ENCODE measurements at places on chromosomes 12 and 14.

DNA sequence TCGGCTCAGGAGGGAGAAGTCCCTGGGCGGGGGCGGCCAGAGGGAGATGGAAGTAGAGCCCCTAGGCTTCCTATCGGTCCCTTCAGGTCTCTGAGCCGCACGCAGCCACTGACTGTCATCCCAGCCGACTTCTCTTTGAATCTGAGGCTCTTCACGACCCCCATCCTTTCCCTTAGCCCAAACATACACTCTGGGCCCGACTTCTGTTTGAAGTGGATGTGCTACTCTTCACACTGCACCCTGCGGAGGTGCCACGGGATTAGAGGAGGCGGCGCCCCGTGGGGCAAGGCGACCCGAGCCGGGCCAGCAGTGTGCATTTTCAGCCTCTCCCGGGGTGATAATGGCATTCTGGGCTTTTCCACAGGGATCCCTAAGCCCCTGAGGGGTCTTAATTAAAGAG lies 6.0 kb upstream of the DACT1 start:
- no peak for DNase-seq

- DNase-seq = no peak
These were observed 128.5 kb downstream of the KIF26A start for GRCh38 chr14:104266631-104267575.

GRCh38 chr14:91352053-91352452 lies 65.6 kb downstream of the CCDC88C start:
- DNase-seq = no peak

- DNase-seq = no peak
These were observed 9.4 kb upstream of the GALNT9 start for GRCh38 chr12:132338781-132339180.

- no peak for DNase-seq
These were observed 323.1 kb upstream of the FBXO33 start for GRCh38 chr14:39755269-39755878.

DNA sequence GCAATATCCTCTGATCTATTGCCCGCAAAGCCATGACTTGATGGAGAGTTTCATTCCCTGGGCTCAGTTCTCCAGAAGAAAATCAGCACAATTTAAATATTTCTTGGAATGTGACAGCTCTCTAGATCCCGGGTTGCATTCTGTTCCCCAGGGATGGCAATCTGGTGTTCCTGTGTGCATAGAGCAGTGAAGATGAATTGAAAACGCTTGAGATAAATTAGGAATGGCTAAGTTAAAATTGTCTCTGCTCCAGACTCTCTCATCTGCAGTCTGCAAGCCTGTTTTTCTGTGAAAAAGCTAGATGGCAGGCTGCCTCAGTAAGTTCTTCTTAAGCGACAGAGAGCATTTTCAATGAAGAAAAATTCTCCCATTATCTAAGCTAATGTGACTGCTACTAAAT lies 582.5 kb upstream of the MGAT4C start:
- DNase-seq = no peak

- no peak for DNase-seq
These were observed 268.8 kb upstream of the BTG1 start for GRCh38 chr12:92414170-92415070.

DNA sequence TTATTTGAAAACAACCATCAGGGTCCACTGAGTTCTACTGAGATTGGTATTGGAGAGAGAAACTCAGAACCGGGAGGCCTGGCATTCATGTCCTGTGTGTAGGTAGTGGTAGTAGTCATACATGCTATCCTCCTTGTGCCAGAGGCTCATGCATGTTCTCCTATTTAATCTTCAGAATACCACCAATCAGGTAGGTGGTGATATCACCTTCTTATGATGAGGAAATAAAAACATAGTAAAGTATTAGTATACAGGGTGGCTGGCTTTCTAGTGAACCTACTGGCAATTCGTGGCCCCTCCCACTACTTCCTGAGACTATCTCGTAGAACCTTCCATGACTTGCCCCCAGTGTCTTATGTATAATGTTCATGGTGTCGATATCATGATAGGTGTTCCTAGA lies 40.5 kb upstream of the EID3 start:
- no peak for DNase-seq

GRCh38 chr12:101967506-101967905 lies 90.1 kb downstream of the DRAM1 start:
- DNase-seq = no peak

DNA sequence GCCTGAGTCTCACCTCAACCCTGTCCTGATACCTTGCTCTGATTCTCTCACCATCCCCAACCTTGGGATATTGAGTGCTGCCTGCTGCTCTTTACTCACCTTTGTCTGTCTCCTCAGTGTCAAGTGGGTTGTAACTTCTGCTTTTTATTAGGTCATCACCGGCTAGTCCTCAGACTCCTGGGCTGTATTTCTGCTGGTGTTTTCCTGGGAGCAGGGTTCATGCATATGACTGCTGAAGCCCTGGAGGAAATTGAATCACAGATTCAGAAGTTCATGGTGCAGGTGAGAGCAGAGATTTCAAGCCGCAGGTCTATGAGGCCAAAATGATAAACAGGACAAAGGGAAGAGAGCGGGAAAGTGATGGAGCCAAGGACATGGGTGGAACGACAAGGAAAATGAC lies 498 bp downstream of the SLC39A2 start:
- DNase-seq = no peak

- DNase-seq = no peak
These were observed 5.1 kb downstream of the C12orf56 start for GRCh38 chr12:64385468-64385867.

DNA sequence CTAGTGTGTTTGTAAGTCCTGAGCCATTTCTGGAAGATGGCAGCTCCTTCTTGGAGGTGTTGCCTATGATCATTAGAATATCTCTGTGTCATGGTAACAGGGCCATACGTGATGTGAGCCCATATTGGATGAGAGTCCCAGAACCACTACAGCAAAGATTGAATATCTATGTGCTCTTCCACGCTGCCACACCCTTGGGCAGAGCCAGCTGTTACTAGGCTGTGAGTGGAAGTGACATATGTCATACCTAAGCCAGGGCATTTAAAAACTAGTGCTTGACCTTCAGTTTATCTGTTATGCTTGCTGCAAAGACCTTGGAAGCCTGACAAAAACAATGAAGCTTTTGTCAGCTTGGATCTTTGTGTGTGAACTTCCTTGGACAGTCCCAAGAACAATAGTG lies 495.1 kb upstream of the CCDC196 start:
- no peak for DNase-seq

- DNase-seq = no peak
These were observed 97.2 kb downstream of the PTPRR start for GRCh38 chr12:70823182-70823976.

DNA sequence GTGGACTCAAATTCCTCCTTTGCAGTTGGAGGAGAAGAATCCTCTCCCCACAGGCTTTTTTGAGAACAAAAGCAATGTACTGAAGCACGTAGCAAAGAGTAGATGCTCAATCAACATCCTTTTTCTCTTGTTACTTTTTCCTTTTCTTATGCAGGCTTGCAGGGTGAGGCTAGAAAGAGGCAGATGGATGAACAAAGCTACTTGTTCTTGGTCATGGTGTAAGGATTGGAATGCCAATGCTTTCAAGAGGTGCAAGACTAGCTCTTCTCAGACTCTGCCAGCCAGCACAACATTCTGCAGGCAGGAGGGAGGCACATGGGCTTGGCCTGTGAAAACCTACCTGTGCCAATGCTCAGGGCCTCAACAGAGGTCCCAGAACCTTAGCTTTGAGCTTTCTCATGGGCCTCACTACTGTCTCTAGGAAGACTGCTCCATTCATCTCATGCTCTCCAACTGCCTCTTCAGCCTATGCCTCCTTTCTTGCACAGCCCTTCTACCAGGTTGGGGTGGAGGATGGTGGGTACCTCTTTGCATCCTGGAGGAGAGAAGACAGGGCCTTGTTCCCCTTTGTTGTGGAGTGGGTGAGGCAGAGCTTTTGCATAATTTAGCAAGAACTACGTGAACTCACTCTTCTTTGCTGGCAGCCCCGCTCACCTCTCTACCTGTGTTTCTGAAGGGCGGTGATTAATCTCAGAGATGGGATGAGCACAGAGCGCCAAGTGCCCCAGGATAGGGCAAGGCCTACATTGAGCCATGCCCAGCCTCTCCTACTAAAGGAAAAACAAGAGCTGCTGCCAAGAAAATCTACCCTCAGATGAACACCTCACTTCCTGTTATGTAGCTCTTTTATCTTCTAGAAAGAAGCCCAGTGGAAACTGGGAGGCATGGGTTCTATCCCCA lies 1119.7 kb downstream of the VRK1 start:
- DNase-seq = no peak

GRCh38 chr14:71235875-71236274 lies 328.6 kb downstream of the PCNX1 start:
- DNase-seq = peak; percentile 26

DNA sequence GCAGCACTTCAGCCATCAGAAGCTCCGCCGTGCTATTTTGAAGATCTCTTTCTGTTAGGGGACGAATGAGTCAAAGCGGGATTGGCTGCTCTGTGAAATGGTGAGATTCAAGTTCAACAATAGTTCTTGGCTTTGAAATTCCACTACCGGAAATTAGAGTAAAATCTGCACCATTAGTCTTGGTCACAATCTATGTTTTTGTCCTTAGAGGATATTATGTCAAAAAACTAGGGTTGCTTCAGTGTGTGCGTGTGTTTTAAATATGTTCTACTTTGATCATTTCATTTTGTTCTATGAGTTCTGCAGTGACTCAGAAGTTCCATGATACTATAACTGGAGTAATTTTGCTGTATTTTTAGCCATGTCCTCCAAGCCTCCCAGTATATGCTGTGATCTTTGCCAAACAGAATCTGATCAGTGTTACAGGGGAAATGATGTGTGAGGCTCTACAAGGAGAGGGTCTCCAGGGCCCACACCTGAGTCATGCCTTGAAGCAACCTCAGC lies 22.6 kb downstream of the GPHB5 start:
- DNase-seq = peak; percentile 30

- DNase-seq = no peak
These were observed 14.3 kb downstream of the YBX3 start for GRCh38 chr12:10708862-10709261.

GRCh38 chr14:74019408-74020137 lies 424 bp downstream of the BBOF1 start:
- peak; percentile 35 for DNase-seq

DNA sequence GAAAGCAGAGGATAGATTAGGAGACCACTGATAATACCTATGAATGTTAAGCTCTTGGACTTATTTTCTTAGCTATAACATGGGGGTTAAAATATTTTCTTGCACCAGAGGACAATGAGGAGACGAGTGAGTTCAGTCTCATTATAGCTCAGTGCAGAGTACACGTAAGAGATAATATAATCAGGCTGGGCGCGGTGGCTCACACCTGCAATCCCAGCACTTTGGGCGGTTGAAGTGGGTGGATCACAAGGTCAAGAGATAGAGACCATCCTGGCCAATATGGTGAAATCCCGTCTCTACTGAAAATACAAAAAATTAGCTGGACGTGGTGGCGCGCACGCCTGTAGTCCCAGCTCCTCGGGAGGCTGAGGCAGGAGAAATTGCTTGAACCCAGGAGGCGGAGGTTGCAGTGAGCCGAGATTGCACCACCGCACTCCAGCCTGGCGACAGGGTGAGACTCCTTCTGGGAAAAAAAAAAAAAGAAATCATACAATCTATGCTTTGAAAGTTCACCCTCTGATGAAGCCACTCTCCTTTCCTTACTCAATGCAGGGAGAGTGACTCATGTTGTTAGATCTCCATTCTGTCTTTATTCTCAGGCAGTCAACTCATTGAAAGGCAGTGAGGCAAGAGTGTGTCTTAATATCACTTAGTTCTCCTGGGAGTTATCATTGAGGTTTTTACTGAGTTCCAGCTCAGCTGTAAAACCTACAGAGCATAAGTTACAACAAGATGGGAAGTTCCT lies 134.2 kb downstream of the SYNE2 start:
- no peak for DNase-seq

DNA sequence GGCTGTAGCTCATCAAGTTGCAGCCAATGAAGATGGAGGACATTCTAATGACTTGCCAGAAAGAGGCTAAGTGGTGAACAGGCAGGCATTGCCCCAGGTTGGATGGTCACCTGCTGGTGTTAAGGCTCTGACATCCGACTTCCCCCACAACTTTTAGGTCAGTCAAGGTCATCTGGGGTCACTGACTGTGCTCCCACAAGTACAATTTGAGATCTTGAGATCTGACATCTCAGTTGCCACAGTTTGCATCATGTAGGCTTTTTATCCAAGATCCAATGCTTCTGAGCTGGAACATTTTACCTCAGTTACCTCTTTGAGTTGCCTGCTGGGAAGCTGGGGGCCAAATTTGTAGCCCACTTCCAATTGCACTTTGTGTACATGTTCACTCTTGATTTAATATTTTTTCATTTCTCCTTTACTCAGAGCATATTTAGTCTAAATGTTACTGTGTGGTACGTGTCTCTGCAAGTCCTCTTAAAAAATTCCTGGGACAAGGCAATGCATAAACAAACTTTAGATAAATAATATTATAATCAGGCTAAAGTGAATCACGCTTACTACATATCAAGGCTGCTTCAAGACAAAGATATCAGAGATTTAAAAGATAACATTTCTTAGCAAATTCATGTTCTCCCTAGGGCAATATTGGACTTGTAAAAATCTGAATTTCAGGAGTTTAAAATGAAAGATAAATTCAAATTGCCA lies 61.4 kb downstream of the SEL1L start:
- no peak for DNase-seq

- DNase-seq = no peak
These were observed 722 bp downstream of the TMED8 start for GRCh38 chr14:77375973-77376770.

- DNase-seq = peak; percentile 69
These were observed 69.0 kb upstream of the BMP4 start for GRCh38 chr14:54025661-54026060.

GRCh38 chr12:22321638-22322037 lies 12.9 kb downstream of the ST8SIA1 start:
- DNase-seq = no peak

DNA sequence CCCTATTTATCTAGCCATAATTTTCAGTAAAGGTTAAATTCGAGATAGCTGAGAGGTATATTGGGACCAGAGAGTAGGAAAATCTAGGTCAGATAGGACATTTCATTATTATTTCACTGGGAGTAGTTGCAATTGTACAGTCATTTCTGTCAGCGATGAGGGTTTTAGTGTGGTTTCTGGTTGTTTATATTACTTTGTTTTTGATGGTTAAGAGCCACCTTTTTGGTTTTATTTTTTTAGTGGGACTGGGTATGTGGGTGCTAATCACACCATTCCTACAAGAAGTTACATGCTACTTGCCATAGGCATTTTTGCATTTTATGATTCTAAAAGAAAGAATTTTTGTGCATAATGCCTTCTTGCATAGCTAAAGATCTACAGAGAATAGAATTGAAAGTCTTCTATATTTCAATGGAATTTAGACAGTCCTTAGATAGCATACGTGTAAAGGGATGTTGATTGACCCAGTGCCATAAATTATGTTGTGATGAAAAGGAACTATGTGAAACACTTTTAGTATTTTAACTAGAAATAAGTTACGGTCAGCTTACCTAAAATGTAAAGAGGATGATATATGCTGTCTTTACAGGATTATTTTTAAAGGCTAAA lies 85.2 kb downstream of the KTN1 start:
- DNase-seq = no peak

- no peak for DNase-seq
These were observed 217.6 kb downstream of the MED13L start for GRCh38 chr12:116059904-116060303.

GRCh38 chr12:129870796-129871195 lies 33.0 kb downstream of the TMEM132D start:
- DNase-seq = no peak
